Activated effector memory CD4-positive, alpha-beta T cell treated with Interleukin-2 at 50 U/mL for 16 hours (primary cell): ENCODE measurements at places on chromosomes 12 and 14.

DNA sequence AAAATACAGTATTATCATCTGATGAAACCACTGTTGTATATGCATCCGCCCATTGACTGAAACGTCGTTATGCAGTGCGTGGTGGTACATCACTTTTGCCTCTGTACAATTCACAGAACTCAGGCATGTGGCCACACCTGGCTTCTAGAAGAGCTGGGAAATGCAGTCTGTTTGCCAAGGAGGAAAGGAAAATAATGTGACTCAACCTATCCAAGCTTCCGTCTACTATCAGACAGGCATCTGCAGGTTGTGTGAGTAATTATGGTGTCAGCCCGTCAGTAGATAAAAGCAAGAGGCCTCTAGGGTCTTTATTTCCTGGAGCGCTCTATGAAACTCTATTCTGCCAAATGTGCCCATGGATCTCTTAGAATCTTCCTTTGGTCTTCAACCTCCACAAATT, 111.6 kb downstream of the BBS10 start:
- DNase-seq: no peak

DNA sequence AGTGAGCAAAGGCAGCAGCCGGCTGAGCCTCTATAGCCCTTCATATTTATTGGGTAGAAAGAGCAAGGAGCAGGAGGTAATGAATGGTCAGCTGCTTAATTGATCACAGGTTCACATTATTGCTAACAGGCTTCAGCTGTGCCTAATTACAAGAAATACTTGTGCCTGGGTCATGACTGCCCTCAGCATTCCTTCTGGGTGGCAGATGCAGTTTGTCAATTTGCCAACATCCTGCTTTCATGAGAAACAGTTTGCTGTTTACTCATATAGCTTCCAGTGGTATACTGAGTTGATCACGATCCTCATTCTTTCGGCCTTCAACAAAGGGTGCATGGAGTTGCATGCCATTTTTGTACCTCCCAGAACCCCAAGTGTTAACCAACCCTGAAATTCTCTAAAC, 81.0 kb upstream of the PLEKHG7 start:
- no peak for DNase-seq

GRCh38 chr12:129257524-129257923, 404.2 kb downstream of the GLT1D1 start:
- DNase-seq: no peak

GRCh38 chr12:115060477-115061168, 376.6 kb upstream of the TBX3 start:
- DNase-seq: no peak

DNA sequence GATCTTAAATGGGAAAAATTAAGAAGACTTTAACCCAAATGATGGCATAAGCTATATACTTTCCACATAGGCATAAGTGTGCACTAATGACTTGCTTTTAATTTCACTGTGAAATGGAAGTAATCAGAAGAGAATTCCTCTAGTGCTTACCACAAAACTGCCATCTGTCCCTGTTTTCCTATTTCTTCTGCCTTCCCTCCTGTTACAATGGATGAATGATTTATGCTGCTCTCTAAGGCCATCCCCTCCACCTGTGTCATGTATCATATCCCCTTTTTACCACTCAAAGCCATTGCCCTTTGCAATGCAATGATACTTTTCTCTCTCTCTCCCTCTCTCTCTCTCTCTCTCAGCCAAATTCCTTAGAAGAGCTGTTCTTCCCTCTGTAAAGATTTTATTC, 109.1 kb downstream of the C12orf50 start:
- no peak for DNase-seq

GRCh38 chr12:52896190-52897100, 8.4 kb downstream of the KRT8 start:
- no peak for DNase-seq

- DNase-seq: no peak
These were observed 89.4 kb downstream of the RPAP3 start for GRCh38 chr12:47616440-47616839.

- no peak for DNase-seq
These were observed 10.4 kb downstream of the PTGES3 start for GRCh38 chr12:56677680-56678079.

DNA sequence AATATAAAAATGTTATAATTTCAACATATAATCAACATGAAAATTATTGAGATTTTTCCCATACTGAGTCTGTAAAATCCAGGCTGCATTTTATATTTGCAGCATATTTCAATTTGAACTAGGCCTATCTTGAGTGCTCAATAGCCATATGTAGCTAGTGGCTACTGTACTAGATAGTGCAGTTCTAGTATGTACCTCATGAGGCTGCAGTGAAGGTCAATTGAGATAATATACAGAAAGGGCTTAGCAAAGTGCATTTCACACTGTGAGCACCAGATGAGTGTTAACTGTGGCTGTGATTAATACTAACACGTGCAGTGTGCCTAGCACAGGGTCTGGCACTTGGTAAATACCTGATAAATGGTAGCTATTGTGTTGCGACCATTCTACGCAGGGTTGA, 5.4 kb upstream of the SLC22A17 start:
- no peak for DNase-seq

DNA sequence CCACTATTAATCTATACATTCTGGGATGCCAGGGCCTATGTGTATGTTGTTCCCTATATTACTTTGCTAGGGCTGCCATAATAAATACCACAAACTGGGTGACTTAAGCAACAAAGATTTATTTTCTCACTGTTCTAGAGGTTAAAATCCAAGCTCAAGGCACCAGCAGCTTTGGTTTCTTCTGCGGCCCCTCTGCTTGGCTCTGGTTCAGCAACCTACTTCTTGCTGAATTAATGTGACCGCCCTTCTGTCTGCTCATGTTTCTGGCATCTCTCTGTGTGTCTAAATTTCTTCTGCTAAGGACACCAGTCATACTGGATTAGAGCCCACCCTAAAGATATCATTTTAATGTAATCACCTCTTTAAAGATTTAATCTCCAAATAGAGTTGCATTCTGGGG, 84.7 kb downstream of the ZNF664 start:
- DNase-seq: no peak

DNA sequence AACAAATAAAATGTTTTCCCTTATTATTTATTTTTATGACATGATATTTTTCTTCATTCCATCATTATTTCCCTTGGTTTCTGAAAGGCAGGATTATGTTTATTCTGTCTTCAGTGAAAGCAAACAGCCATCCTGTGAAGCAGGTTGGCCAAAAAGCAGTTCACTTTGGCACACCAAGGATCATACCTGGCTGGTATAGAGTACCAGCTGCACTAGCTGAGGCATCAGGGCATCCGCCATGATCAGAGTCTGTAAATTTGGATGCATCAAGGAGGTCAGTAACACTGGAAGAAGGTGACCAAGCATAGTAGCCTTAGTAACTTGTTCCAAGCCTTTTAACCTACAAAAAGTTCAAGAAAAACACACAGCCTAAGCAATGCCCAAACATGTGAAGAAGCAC, 123.3 kb downstream of the HECTD4 start:
- no peak for DNase-seq

DNA sequence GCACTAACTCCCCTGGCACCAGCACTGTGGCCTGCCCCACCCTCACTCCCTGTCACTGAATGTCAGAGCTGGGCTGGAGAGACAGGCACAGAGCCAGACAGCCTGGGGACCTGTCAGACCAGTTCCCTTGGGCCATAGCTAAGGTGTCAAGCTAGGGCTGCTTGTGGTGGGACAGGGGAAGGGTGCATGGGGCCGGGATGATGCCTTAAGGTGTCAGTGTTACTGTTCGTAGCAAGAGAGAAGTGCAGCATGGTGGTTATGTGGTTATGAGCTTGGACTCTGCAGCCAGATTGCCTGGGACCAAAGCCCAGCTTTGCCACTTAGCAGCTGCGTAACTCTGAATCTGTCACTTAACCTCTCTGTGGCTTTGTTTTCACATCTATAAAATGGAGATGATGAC, 3.8 kb downstream of the RAPGEF3 start:
- no peak for DNase-seq

GRCh38 chr12:88122666-88123065, 19.2 kb downstream of the CEP290 start:
- DNase-seq: no peak

DNA sequence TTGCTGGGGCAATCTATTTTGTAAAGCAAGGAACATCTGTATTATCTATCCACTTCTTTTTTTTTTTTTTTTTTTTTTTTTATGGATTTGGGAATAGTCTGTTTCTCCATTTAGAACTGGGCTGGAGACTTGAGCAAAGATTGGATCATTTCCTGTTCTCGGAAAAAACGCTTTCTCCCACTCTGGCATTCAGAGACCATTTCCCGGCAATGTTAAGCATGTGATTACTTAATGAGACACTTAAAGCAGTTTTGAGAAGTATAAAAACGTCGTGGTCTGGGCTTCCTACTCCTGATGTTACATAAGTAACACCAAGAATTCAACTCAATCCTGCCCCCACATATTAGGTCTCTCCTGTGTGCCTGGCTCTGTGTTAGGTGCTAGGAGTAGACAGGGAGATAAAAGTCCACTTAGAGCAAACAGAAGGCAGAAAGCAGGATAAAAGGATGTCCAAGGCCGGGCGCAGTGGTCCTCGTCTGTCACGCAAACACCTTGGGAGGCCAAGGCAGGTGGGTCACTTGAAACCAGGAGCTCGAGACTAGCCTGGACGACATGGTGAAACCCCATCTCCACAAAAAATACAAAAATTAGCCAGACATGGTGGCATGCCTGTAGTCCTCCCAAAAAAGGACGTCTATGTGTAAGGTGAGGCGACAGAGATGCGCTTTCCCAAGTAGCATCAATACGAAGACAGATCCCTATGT, 152.1 kb upstream of the GSC start:
- no peak for DNase-seq

- DNase-seq: no peak
These were observed 52.3 kb upstream of the TRIM9 start for GRCh38 chr14:51147183-51147582.

GRCh38 chr14:40113671-40114070, 681.4 kb upstream of the FBXO33 start:
- DNase-seq: no peak

DNA sequence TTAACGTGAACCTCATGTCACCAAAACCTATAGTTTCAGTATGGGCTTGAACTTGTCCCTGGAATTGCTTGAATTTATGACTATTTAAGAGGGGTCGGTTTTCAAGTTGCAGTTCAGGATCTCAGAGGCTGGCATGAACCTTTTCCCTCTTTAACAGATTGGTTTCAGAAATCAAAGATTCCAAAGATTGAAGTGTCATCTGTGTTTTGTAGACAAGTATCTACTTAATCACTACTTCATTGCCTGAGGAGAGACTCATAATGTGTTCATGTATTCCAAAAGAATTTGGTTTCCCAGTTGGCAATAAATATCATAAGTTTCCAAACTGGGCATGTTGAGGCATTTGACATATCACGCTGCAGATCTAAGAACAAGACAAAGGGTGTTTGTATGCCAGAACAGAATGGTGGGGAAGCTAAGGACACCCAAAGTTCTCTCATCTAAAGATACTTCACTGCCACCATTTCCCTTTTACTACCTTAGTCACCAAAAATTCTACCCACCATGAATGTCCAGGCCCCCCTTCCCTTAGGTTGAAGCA, 199.5 kb downstream of the NUAK1 start:
- no peak for DNase-seq

GRCh38 chr12:78037707-78038106, 207.0 kb downstream of the NAV3 start:
- DNase-seq: no peak

GRCh38 chr14:83291714-83292113, 1758.1 kb upstream of the SEL1L start:
- DNase-seq: no peak

GRCh38 chr12:130465046-130465445, 127.4 kb downstream of the PIWIL1 start:
- no peak for DNase-seq

- DNase-seq: no peak
These were observed 57.8 kb downstream of the SSH1 start for GRCh38 chr12:108799401-108800243.

DNA sequence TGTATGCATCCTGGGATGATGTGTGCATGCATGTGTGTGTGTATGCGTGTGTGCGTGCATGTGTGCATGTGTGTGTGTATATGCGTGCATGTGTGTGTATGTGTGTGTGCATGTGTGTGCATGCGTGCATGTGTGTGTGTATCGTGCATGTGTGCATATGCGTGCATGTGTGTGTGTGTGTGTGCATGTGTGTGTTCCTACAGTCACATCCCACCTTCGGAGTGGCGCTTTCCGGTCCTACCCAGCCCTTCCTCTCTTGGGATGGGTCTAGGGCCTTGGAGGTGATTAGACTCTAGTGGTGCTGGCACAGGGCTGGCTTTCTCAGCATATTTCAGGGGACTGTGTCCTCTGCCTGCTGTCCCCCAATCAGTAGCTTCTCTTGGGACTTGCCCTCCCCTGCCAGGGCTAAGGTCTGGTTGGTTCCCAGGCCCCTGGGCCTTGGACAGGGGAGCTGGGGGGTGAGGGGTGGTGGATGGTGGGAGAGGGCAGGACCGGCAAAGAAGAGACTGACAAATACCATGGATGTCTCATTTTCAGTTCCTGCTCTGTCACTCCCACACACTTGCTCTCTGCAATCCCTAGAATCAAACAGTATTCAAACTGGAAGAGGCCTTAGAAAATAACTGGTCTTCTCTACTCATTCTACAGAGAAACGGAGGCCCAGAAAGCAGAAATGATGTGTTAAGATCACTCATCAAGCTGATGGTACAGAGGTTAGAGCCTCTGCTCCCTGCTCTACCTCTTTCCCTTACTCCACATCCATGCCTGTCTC, 21.9 kb upstream of the FAIM2 start:
- no peak for DNase-seq

- no peak for DNase-seq
These were observed 274.9 kb upstream of the SRRM4 start for GRCh38 chr12:118706437-118706836.

- DNase-seq: no peak
These were observed 148.8 kb upstream of the SFSWAP start for GRCh38 chr12:131561891-131562684.

DNA sequence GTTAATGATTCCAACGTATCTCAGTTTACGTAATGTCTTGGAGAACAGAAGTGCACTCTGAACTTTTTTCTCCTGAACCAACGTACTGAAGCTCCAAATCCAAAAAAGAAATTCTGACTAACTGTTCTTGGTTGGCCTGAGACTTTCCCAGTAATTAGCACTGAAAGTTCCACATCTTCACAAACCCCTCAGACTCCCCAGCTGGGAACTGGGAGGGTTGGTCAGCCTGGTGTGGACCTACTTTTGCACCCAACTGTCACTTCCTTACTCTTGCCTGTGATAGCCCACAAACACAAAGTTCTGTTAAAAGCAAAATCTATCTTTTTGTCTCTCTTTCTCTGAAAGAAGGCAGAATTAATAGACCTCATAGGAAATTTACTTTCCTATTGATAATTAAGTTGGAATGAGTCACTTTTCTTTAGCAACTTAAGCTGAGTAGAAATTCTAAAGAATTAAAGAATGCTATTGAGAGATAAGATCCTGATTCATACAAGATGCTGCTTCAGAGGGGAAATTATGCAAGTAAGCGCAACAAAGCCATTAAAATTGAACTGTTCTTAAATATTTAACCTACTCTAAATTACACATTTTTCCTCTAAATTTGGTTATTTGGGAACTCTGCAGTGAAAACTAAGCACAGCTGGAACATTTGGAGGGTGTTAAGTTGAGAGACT, 155.0 kb downstream of the EPS8 start:
- no peak for DNase-seq

- DNase-seq: no peak
These were observed 363.5 kb upstream of the PRICKLE1 start for GRCh38 chr12:42953021-42953420.

- no peak for DNase-seq
These were observed 14.3 kb downstream of the PACS2 start for GRCh38 chr14:105328678-105329390.
